ENCODE measurements at places on chromosomes 4 and X.

GRCh38 chr4:100367451-100367850 lies 150.4 kb downstream of the EMCN start:
- DNase-seq = no peak

GRCh38 chrX:118058924-118059323 lies 57.7 kb downstream of the KLHL13 start:
- no peak for DNase-seq

GRCh38 chr4:176137631-176138030 lies 57.8 kb downstream of the SPATA4 start:
- no peak for DNase-seq

DNA sequence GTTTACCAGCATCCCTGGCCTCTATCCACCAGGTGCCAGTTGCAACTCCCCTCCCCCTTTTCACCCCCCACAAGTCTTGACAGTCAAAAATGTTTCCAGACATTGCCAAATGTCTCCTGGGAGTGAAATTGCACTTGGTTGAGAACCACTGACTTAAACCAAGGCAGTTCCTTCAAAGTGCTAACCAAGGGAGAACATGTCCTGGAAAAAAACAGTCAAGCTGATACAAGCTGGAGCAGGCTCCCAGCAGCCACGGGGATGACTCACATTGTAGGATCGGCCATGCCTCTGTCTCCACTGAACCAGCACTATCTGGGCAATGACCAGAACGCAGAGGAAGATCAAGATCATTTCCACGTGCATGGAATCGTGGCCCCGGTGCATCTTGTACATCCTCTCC lies 11.4 kb downstream of the RNF175 start:
- DNase-seq = no peak

DNA sequence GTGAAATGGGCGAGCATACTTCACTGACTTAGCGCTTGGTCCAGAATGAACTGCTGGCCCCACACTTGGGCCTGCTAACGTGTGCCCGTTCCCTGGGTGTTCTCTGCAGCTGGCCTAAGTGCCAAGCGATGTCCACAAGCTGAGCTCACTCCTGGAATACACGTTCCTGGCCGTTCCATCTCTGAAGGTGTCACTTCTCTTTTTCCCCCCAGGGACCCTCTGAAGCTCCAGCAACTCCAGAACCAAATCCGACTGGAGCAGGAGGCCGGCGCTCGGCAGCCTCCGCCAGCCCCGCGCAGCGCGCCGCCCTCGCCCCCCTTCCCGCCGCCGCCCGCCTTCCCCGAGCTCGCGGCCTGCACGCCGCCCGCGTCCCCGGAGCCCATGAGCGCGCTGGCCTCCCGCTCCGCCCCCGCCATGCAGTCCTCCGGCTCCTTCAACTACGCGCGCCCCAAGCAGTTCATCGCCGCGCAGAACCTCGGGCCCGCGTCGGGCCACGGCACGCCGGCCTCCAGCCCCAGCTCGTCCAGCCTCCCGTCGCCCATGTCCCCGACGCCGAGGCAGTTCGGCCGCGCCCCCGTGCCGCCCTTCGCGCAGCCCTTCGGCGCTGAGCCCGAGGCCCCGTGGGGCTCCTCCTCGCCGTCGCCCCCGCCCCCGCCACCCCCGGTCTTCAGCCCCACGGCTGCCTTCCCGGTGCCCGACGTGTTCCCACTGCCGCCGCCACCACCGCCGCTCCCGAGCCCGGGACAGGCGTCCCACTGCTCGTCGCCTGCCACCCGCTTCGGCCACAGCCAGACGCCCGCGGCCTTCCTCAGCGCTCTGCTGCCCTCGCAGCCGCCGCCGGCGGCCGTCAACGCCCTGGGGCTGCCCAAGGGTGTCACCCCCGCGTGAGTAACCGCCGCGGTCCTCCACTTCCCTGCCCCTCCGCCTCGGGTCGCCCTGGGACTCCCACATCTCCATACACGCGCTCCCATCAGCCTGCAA lies 132.3 kb downstream of the CBR4 start:
- no peak for DNase-seq
